ENCODE measurements at places on chromosomes 7 and 10.
A peak's percentile ranks its signal among the peaks of the same experiment; 100 is the strongest.

DNA sequence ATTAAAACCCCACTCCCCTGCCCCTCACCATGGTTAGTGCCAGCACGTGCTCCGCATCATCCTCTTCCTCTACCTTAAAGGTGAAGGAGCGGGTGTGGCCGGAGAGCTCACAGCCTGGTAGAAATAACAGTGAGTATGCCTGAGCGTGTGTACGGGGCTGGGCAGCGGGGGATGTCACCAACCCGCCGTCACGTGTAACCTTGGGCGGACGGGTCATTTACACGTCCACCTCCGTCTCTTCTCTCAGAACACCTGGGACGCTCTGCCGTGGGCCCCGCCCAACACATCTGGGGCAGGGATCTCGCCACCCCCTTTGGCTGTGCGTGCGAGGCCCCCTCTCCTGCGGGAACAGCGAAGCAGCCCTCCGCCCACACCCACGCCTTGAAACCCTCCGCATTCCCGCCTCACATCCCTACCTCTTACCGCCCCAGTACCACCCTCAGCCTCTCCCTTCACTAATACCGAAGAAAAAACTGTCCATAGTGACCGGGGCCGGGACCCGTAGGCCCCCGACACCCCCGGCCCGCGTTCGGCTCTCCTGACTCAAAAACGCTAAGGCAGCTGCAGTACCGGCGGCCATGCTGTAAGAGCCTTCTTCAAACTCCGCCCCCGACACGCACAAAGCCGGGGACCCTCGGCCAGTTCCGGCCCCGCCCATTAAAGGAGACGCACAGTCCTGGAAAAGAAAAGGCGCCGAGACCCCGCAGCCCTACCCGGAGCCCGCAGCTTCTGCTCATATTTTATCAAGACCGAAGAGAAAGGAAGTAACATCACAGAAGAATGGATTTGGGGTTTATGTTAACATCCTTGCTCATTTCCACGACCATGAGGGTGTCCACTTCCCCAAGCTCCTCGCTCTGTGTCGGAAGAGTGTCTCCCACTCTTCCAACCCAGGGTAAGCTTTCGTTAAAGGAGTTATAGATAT is at the start of gene NPM3:
Gene NPM3 (minus strand): TSS at position 636 of the 925 bp plus-strand sequence. CDS start 56 bp downstream, at position 580.
- DNase-seq = peak; percentile 52

- no peak for DNase-seq
These were observed 238.8 kb upstream of the LRGUK start for GRCh38 chr7:133888061-133888930.

GRCh38 chr10:71218046-71218650 is 5.8 kb downstream of the UNC5B start:
- no peak for DNase-seq

- DNase-seq = no peak
These were observed 5.7 kb upstream of the ZYX start for GRCh38 chr7:143375298-143376034.

DNA sequence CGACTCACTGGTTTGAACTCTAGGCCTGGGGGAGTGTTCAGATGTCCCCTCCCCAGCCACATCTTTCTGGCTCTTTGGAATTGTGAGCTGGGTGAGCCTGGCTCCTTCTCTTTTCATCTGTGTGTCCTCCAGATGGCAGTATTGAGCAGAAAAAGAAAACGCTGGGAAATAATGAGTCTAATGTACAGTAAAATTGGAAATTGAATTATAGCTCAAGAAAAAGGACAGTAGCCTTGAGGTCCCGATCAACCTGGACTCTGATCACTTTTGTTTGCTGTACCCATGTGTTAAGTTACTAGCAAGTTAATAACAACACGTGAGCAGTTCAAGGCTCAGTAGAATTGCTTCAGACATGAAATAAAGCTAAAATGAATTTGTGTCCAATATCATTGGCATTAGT is 77.9 kb downstream of the SNX10 start:
- DNase-seq = no peak

GRCh38 chr10:56318816-56319215 is 42.2 kb downstream of the ZWINT start:
- DNase-seq = no peak

DNA sequence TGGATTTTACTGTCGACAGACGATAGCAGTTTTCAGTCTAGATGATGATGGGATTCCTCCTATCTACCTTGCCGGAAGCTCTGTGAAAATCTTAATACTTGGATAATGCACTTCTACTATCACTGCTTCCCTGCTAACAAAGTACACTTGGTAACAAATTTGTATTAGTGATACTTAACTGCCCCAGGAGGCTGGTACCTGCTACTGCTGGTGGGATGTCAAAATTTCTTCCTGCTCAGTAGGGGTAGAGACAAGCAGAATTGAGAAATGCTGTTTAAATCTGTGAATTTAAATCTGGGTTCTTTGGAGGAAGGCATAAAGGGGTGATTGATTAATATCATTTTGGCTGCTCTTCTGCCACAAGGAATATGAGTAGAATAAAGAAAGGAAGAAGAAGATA is 99.8 kb upstream of the STRIP2 start:
- DNase-seq = no peak

GRCh38 chr10:69272624-69273023 is 5.7 kb upstream of the HK1 start:
- no peak for DNase-seq

All from stimulated activated CD4-positive, alpha-beta T cell treated with anti-CD3 and anti-CD28 coated beads, Interleukin-1b, Interleukin-23, amount 100 ng/mL, for 1 hour (primary cell).